ENCODE measurements at places on chromosomes 12 and 14.

DNA sequence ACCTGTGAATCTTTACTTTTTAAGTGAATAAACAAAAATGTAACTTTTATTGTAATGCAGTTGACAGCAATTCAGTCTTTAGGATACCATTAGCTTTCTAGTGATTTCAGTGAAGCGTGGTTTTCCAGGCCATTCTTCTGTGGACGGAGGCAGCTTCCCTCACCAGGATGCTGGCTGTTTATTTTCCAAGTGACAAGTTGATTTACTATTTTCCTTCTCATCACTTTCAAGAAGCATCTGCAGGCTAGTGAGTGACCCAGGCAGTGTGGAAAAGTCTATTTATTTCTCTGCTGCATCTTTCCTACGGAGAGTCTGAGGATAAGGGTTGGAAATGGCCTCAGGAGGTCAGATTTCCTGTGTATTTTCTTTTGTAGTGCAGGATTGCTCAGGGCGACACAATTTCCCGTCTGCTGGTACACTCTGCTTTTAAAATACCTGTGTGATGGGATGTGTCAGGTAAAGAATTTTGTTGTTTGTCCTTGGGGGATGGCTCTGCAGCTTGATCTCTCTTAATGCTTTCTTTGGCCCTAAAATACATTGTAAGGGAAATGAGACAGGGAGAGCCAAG, 467.8 kb downstream of the NRXN3 start:
- DNase-seq: no peak

DNA sequence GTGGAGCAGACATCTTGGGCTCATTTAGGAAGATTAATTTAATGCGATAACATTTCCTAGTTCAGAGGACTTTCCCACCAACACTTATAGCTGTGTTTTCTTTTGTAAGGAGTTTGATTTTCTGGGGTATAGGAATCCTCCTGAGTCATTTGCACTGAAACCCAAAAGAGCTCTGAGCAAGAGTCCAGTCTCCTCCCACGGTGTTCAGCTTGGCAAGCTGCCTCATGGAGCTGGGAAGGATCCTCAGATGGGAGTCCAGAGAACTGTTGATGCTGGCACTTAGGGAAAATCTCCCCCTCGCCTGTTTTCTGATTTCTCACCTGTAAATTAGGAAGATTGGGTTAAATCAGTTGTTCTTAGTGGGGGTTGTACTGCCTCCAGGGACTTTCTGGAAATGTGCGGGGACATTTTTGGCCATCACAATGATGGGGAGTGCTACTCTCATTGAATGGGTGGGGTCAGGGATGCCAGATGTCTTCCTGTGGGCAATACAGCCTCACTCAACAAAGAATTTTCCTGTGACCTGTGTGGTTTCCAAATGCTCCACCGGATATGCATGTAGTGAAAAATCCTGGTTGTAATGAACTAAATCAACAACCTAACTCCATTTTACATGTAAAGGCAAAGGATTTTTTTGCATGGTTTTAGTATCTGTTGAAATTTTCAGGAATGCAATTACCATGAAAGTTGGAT, 150.6 kb downstream of the ADCK1 start:
- DNase-seq: no peak

- peak; percentile 63 for DNase-seq
Observed at GRCh38 chr12:13211859-13212664, 15.5 kb downstream of the EMP1 start.

- DNase-seq: no peak
Observed at GRCh38 chr14:95237121-95237957, 80.0 kb upstream of the DICER1 start.

DNA sequence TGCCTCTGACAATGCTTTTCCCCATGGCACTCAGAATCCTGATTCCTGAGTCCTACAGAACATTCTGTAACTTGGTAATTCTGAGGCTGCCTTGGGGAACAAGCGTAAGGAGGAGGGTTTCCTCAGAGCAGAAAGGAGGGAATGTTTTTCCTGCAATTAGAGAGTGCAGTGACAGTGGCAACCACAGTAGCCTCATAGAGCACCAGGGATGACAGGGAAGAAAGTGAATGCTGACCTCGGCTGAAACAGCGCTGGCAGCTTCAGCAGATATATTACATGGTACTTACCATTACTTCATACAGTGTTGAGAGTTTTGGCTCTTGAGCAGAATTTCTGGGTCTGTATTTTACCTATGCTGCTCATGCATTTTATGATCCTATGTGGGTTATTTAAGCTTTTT, 757.1 kb downstream of the NRXN3 start:
- DNase-seq: no peak

GRCh38 chr12:104469523-104469922, 12.8 kb downstream of the CHST11 start:
- no peak for DNase-seq

DNA sequence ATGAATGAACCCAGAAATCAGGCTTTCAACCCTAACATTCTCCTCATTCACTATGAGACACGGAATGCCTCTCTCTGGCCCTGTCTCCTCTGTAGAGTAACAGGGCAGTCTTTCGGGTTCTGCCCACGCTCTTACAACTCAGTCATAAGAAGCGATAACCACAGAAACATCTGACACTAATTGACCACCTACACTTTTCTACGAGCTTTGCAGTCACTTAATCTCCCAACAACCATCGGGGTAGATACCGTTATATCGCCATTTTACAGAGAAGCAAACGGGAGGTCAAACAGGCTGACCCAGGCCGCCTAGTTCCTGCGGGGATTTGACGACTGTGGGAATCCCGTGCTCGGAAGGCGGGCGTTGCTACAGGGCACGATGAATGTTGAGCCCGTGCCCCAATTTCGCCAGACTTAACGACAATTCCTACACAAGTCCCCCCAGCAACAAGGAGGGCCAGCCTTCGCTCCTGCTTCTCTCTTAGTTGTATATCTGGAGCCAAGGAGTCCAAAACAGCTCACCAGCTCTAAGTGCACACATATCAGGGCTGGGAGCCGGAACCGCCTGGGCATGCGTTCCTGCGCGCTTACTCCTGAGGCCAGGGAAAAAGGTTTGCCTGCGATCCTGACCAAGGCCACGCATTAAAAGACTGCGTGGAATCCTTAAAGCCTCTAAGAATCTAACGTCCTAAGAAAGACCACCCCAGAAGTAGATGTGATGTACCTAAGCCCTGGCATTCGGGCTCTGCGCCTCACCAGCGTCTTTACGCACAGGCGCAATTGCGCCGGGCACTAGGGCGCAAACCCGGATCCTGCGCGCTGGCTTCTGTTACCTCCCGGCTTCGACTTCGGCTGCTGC, 38.7 kb upstream of the TBX5 start:
- no peak for DNase-seq

DNA sequence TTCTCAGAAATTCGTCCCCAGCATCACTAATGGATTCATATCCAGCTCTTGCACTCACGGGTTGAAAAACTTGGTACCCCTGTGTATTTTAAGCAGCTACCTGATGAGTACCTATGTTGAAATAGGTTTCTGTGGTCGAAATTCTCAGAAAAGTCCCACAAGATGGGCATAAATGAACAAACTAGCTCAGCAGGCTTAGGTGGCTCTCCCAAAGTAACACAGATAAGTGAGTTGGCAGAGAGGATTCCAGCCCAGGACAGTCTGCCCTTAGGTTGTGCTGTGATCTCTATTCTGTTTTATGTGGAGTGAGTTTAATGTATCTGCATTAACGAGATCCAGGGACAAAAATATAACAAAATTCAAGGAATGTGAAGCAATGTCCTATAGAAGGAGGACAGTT, 92.3 kb downstream of the RGS6 start:
- DNase-seq: no peak

GRCh38 chr14:60250257-60251035, 1.4 kb downstream of the PPM1A start:
- no peak for DNase-seq

DNA sequence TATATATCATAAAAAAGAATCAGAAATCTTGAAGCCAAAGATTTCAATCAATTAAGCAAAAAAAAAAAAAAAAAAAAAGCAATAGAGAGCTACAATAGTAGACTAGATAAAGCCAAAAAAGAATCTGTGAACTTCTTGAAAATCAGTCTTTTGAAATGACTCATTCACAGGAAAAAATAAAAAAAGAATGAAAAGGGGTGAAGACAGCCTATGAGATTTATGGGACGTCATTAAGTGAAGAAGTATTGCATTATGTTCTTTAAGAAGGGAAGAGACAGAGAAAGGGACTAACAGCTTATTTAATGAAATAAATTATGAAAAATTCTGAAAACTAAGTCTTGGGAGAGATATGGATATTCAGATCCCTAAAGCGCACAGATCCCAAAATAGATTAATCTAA, 103.8 kb downstream of the ACSS3 start:
- DNase-seq: no peak

- no peak for DNase-seq
Observed at GRCh38 chr12:106954462-106955376, 988 bp upstream of the TMEM263 start.

GRCh38 chr12:67515679-67516340, 132.7 kb upstream of the DYRK2 start:
- no peak for DNase-seq

DNA sequence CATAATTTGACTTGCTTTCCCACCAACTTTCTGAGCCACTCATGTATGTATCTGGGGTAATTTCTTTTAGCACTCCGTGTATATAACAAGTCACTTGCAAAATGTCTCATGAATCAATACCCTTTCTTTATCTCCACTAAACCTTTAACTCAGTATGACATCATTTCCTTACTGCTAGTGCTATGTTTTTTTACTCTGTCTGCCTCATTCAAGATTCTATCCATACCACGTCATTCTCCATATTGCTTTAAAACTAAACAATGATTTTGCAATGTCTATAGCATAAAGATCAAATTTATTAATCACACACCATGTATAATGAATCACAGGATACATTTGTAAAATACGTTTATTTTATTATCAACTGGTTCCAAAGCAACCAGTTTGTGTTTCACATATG, 178.2 kb downstream of the PIK3C2G start:
- DNase-seq: no peak

DNA sequence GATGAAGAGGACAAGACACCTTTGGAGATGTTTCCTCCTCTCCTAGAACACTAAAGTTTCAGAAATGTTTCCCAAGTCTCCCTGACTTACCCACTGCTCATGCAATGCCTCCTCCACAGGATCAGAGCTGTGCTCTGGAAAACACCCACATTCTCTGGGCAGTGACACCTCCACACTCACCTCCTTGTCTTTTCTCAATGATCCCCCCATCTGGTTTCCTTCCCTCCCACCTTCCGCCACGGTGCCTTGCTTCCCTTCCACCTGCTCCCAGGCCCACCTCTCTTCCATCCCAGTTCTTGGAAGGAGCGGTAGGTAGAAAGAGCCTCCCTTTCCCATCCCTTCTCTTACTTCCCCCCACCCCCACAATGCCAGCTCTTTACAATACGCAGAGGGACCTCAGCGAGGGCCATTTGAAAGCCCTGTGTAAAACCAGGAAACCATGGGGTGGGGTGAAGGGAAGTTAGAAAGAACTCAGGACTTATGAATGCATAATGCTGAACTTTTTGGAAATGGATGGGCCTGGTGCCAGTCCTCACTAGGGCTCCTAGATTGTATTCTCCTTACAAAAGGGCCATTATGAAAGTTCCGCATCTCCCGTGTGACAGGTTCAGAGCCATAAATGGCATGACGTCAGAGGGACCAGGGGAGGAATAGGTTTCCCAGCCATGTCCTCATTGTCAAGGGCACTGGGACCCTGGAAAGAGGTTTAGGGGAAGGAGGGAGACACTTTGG, 12.8 kb downstream of the FBLN5 start:
- no peak for DNase-seq

- DNase-seq: no peak
Observed at GRCh38 chr14:87407344-87407743, 585.6 kb downstream of the GALC start.
